ENCODE measurements at places on chromosomes 4 and X.
A peak's percentile ranks its signal among the peaks of the same experiment; 100 is the strongest.

GRCh38 chr4:177810220-177810619, 368.0 kb upstream of the AGA start:
- DNase-seq, result no peak

GRCh38 chr4:73619346-73619745, 890 bp downstream of the RASSF6 start:
- no peak for DNase-seq

GRCh38 chrX:49930039-49930438, 7.6 kb downstream of the CLCN5 start:
- DNase-seq, result no peak

GRCh38 chrX:152403515-152403914, 47.6 kb downstream of the GABRA3 start:
- no peak for DNase-seq

DNA sequence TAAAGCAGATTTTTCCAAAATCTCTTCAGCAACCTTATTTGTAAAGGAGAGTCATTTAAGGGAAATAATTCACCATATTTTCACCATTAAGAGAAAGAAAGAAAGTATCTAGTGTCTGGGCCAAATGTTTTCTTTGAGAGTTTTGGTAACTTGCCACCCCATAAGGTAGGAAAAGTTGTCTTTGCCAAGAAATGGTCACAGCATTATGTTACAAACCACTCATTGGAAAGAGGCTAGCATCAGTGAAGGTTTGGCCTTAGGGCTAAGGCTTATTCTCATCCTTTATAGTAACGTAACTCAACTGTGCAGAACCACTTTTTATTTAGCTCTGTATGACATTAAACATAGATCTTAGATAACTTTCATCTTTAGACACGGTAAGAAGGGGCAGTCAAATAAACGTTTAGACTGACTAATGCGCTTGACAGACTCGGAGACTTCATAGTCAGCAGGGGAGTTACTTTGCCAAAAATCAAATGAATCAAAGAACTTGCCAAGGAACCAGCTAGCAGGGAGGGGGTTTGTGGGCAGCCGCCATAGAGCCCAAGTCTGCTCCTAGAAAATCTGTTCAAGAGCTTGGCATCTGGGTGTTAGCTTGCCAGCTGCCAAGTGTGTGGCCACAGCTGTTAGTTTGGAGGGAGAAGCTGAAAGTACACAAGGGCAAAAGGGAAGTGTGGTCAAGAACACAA, 182.8 kb upstream of the GRID2 start:
- DNase-seq, result no peak

- DNase-seq, result no peak
These were observed 103.6 kb downstream of the COMMD8 start for GRCh38 chr4:47359891-47360290.

DNA sequence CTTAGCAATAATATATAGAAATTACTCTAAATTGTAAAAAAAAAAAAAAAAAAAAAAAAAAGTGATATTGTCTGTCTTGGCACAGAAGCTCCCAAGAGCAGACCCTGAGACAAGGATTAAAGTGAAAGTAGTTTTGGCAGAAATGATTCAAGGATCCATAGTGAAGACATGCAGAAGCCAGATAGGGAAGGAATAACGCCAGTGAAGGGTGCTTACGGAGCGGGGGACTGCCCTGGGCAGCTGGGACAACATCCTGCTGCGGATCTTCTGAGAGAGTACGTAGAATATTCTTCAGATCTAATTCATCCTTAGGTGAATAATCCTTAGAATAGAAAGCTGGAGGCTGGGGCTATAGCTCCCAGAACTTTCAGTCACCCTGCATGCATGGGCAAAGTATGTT, 39.8 kb downstream of the ARHGAP24 start:
- no peak for DNase-seq

GRCh38 chr4:7326693-7327340, 107.9 kb downstream of the PSAPL1 start:
- DNase-seq, result no peak

DNA sequence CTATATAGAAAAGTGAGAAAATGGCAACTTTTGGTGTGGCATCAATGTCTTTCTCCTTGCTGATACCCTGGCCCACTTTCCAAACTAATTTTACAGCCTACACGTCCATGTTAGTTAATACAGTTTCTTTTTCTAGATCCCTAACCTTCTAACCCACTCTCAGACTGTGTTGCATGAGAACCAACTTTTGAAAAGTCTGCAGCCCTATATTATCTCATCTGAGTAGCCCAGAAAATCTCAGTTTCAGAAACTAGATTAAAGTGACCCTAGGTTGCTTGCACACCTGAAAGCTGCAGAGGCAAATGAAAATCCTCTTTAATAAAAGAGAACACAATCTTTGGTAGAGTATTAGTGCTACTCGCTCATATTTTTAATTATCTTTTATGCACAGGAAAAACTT, 371.6 kb upstream of the EMCN start:
- no peak for DNase-seq

DNA sequence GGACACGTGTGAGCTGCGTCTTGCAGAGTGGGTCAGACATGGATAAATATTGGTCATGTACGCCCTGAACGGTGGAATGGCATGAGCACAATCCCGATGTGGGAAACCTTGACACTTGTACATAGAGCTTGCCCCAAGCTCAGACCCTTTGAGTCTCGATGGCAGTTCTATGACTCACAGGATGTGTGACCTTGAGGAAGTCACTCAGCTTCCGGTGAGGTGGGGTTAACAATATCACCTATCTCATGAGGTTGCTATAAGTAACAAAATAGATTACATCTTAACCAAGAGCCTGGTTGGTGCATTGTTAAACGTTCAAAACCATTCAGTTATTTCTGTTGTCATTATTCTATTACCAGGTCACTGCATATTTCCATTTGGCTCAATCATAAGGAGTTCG, 109.1 kb upstream of the TBL1X start:
- no peak for DNase-seq

- DNase-seq, result no peak
These were observed 911.2 kb downstream of the FSTL5 start for GRCh38 chr4:161252520-161253141.

DNA sequence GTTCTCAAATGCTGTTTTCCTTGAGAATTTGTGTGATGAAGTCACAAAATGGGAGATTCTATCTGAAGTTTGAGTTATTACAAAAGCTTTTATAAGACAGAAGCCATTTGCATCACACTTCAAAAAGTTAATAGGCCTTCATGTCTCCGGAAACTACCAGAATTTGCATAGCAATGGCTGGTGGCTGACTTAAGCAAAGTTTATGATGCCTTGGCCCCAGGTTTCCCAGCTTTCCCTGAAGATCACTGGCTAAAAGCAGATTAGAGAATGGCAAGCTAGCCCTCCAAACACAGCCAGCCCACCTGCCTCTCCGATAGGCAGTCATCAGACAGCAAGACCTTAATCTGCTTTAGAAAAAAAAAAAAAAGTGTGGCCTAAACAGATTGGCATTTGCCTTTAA, 197.8 kb downstream of the HS3ST1 start:
- no peak for DNase-seq

GRCh38 chr4:165493359-165493758, 114.6 kb downstream of the CPE start:
- DNase-seq, result peak; percentile 27

DNA sequence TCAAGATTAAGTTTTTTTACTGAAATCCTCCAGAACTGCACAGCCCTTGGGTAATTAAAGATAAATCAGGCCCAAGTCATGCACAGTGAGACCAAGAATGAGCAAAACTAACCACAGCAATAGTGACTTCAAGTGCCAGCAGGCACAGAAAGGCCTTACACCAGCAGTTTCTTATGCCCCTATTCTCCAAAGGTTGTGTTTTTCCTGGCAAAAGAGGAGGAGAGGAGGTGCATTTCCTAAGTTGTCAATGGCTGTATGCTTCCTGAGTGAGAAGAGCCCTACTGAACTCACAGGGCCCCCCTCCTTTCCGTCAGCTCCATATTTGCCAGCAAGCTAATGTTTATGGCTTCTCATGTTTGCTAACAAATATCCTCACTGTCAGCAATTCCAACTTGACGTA, 418.7 kb upstream of the INTU start:
- no peak for DNase-seq

GRCh38 chr4:73448448-73449203, 12.6 kb downstream of the AFP start:
- DNase-seq, result no peak

DNA sequence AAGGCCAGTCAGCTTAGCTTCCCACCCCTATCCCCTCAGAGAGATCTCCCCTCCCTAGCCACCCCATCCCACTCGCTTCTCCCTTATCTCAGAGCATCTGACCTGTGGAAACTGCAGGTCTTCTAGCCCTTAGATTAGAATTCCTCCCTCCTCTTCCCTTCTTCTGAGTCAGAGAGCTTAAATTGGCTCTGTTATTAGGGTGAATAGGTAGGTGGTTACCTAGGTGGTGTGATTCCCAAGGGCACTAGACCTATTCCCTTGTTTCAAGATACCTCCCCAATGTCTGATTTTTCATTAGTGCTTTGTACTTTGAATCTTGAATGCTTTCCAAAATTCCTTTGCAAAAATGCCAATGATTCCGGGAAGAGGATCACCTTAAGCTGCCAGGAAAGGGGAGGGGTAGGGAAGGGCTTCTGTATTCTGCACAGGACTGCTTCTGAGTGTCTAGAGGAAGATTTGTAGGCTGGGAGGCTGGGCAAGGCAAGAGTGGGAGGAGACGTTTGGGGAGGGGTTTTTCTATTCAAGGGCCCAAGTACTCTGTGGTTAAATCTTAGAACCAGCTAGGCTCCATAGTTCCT, 24.5 kb upstream of the MSN start:
- no peak for DNase-seq

- no peak for DNase-seq
These were observed 1.9 kb downstream of the MAN2B2 start for GRCh38 chr4:6576932-6577331.

- peak; percentile 13 for DNase-seq
These were observed 104.1 kb downstream of the GPAT3 start for GRCh38 chr4:83639849-83640493.

GRCh38 chr4:153112041-153112441, 92.2 kb upstream of the TRIM2 start:
- DNase-seq, result no peak

- DNase-seq, result no peak
These were observed 44.4 kb upstream of the TAPT1 start for GRCh38 chr4:16270454-16271328.

GRCh38 chr4:30833206-30833605, 113.0 kb downstream of the PCDH7 start:
- DNase-seq, result no peak

GRCh38 chrX:15600745-15601144, at the start of gene ACE2:
Gene ACE2, minus strand, starts transcription at chrX:15600960. Its CDS starts 49 bp downstream, at chrX:15600911.
- no peak for DNase-seq

DNA sequence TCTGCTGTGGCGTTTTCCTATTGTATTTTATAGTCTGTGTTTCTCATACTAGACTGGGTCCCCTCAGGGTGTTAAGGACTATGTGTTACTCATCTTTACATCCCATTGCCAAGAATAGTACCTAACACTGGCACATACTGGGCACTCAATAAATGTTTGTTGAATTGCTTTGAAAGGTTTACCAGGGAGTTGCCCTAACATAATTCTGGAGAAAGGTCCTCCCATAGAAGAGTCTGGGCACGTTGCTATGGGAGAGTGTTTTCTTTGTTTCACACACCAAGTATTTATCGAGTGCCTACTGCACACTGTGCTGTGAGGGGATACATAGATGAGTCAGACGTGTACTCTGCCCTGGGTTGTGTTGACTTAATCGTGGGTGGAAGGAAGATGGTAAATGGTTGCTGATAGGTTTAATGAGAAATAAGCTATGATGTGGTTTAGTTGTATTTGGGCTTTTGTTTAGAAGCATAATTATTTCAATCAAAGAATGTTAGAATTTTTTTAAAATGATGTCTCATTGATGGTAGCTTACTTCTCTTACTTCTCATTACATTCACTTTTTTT, 42.9 kb downstream of the AFF1 start:
- no peak for DNase-seq

DNA sequence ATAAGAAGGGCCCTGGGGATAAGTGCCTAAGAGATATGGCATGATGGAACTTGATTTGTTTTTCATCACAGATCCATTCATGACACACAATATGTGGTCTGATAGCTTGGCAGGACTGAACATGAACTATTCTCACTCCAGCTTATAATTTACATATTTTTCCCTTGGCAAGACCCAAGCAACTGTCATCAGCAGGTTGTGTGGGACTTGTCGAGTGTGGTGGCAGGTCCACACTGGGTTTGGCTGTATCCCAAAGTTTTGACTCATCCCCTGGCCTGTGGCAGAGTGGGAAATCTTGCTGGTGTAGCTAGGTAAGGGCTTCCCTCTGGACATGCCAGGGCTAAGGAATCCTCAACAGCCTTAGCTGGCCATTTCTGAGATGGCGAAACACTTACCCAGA, 81.0 kb upstream of the STIM2 start:
- DNase-seq, result no peak

- no peak for DNase-seq
These were observed 9.9 kb upstream of the SMIM10L2A start for GRCh38 chrX:135411893-135412292.

DNA sequence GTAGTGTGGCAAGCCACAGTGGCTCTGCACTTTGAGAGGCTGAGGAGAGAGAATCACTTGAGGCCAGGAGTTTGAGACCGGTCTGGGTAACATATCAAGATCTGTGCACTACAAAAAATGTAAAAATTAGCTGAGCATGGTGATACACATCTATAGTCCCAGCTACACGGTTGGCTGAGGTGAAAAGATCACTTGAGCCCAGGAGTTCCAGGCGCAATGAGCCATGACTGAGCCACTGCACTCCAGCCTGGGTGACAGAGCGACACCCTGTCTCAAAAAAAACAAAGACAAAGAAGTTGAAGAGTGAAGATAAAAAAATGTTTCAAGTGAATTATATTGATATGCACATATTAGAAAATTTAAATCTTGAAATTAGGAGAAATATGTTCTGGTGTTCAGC, 46.3 kb downstream of the SULT1B1 start:
- DNase-seq, result no peak

DNA sequence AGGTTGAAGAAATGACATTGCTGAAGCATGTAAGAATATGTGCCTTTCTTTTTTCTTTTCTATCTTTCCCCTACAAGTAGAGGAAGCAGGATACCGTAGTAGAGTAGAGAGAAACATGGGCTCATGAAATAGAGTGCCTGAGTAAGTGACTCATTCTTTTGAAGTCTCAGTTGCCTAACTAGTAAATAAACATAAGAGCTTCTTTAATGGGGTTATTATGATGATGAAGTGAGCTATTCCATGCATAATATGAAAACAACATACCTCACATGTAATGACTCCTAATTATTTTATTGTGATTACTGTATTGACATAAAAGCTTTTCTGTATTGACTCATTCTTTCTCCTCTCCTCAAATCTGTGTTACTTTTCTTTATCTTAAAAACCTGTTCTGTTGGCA, 1538.2 kb downstream of the TECRL start:
- DNase-seq, result no peak

GRCh38 chr4:10084651-10085358, 31.8 kb downstream of the WDR1 start:
- no peak for DNase-seq

- DNase-seq, result no peak
These were observed 173.4 kb upstream of the HUWE1 start for GRCh38 chrX:53859890-53860289.

DNA sequence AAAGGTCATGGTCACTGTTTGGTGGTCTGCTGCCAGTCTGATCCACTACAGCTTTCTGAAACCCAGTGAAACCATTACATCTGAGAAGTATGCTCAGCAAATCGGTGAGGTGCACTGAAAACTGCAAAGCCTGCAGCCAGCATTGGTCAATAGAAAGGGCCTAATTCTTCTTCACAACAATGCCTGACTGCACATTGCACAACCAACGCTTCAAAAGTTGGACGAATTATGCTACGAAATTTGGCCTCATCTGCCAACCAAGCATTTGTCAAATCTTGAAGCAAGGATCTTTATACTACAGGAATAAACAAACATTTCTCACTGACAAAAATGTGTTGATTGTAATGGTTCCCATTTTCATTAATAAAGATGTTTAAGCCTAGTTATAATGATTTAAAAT, 90.4 kb downstream of the EIF4E start:
- no peak for DNase-seq

Measured in GM06990 (cell line).